ENCODE measurements at places on chromosomes 1 and 21.

DNA sequence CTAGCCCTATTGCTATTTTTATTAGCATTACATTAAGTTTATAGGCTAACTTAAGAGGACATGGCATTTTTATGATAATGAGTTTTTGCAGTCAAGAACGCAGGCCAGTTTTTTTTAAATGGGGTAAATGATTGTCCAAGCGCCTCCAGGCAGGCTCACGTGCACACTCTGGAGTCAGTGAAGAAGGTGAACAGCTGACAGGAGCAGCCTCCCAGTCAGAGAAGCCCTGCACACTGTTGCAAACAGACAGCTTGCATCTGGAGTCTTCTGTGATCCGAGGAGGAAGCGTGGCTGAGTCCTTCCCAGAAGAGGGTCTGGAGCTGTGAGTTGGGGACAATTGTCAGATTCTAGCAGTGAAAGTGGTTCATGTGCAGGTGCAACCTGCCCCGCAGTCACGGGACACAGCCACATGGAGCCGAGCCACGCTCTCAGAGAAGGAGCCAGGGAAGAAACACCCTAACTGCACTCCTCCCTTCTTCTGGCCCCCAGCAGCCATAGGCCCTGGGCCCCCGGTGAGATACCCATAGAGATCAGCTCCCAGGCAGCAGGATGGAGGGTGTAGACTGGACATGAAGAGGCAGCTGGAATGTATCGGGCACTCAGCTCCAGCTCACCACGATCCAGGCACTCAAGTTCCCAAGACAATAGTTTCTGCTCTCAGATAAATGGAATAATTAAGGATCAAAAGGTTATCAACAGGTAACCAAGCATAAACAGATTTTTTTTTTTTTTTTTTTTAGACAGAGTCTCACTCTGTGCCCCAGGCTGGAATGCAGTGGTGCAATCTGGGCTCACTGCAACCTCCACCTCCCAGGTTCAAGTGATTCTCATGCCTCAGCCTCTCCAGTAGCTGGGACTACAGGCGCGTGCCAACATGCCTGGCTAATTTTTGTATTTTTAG is 26.4 kb downstream of the CAPN2 start:
- no peak for DNase-seq

DNA sequence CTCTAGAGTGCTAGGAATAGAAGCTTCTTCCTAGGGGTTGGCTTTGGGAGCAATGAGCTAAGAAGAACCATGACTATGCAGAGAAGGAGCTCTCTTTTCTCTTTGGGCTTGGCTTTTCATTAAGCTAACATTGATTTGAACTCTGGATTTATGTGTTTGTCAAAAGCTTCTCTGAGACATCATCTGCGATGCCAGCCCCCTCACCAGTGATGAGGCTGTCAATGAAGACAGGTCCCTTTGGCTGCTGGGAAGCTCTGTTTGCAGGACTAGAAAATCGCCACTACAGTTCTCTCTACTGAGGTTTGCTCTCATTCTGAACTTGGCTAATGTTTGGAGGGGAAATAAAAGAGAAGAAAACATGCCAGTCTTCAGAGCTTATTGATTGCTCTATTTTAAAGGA is 185.0 kb downstream of the PCP4 start:
- no peak for DNase-seq

- DNase-seq = no peak
Observed at GRCh38 chr21:15669247-15669646, 60.5 kb upstream of the USP25 start.

DNA sequence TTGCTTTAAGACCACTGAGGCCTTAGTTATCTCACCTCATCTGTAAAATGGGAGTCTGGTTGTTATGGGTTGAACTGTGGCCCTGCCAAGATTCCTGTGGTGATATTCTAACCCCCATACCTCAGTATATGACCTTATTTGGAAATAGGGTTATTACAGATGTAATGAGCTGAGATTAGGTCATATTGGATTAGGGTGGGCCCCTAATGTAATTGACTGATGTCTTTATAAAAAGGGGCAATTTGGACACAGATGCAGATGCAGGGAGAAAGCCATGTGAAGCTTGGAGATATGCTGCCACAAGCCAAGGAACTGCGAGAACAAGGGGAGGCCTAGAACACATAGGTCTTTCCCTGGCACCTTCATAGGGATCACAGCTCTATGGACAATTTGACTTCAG is 3.9 kb downstream of the C1orf87 start:
- no peak for DNase-seq

DNA sequence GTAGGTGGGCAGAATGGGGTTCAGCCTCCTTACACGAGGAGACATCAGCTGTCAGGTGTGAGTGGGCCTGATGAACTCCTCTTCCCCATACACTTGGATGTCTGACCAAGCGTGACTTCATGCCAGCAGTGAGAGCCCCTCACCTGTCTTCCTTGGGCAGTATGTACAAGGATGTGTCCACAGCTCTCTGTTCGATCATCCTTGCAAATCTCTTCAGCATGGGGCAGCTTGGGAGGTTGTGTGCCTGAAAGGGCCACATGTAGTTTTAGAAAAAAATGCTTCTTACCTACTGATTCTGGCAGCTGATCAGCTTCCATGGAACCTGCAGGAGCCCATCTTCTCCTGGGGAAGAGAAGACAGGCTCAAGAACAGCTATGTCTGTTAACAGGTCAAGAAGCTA is 18.0 kb downstream of the ACP6 start:
- no peak for DNase-seq

DNA sequence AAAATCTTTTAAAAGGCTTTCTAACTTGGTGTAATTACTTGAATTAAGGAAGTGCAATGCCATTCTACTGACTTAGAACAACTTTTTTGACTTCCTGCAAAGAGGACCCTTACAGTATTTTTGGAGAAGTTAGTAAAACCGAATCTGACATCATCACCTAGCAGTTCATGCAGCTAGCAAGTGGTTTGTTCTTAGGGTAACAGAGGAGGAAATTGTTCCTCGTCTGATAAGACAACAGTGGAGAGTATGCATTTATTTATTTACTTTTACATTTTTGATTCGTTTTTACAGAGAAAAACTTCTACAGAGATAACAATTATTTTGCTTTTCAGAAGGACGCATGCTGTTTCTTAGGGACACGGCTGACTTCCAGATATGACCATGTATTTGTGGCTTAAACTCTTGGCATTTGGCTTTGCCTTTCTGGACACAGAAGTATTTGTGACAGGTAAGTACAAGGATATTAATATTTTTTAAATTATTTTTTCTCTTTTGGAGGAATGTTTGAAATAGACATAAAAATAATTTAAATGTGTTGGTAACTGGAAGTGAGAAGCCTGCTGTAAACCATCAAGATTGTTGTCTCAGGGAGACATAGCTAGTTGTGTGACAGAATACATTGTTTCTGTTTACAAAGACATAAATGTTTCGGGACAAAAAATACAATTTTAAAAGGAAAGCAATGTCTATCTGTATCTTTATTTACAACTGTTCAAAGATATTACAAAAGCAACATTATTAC is at the start of gene PTPRC:
Gene PTPRC, plus strand, starts transcription at position 147 of the 742 bp plus-strand sequence. Its CDS starts 229 bp downstream, at position 376.
- no peak for DNase-seq

DNA sequence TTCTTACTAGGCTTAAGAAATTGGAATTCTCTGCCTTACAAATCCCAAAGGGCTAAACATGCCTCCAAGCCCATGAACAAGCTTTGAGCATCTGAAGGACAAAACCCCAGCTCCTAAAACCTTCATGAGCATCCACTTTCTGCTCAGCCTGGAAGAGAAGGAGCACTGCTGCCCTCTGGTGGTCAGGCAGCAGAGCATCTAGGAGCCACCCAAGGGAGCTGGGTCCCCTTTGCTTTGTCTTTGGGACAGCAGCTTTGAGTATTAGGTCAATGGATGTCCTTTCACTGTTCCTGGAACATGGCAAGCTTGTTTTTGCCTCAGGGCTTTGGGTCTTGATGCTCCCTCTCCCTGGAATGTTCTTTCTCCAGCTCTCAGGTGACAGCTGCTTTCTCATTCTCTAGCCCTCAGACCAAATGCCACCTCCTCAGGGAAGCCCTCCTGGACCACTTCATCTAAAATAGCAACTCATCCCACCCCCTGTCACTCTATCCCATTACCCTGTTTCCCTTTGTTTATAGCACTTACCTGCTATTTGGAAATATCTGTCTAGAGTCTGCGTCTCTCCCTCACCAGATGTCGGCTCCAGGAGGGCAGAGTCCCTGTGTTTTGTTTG is 25.7 kb downstream of the RAB7B start:
- peak; percentile 91 for DNase-seq

- DNase-seq = peak; percentile 79
Observed at GRCh38 chr1:204408074-204408507, 3.5 kb downstream of the PPP1R15B start.

- no peak for DNase-seq
Observed at GRCh38 chr1:226135059-226135651, 51.4 kb downstream of the ACBD3 start.

DNA sequence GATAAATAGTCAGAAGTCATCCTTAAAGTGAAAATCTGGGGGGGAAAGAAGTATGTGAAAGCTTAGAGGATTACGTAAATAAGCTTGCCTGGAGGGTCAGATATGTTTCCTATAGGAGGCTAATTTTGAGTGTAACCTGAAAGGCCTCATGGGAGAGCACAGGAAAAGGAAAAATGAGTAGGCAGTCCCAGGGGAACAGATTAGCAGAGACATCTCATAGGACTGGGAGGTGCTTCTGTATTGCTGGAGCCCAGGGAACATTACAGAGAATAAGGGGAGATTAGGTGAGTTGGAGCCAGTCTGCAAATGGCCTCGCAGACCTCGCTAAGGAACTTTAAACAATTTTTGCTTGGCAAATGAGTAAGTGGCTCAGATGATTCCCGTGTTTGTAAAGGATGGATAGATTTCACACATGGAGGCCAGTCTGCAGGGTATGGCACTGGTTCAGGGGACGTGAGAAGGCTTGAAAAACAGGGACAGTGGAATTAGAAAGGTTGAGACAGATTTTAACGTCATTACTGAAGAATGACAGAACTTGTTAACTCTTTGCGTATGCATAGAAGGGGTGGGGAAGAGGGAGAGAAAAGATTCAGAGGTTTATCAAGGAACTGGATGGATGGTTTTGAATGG is 149.1 kb downstream of the GREM2 start:
- DNase-seq = no peak

DNA sequence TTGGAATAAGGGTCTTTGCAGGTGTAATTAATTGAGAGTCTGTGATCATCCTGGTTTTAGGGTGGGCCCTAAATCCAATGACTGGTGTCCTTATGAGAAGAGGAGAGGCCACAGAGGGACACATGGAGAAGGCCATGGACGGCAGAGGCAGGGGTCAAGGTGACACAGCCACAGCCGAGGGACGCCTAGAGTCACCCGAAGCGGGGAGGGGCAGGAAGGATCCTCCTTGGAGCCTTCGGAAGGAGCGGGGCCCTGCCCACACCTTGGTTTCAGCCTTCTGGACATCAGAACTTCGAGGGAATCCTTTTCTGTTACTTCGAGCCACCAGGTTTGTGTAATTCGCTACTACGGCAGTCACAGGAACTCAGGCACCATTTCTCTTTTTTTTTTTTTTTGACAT is 31.1 kb downstream of the RRP1 start:
- DNase-seq = no peak

DNA sequence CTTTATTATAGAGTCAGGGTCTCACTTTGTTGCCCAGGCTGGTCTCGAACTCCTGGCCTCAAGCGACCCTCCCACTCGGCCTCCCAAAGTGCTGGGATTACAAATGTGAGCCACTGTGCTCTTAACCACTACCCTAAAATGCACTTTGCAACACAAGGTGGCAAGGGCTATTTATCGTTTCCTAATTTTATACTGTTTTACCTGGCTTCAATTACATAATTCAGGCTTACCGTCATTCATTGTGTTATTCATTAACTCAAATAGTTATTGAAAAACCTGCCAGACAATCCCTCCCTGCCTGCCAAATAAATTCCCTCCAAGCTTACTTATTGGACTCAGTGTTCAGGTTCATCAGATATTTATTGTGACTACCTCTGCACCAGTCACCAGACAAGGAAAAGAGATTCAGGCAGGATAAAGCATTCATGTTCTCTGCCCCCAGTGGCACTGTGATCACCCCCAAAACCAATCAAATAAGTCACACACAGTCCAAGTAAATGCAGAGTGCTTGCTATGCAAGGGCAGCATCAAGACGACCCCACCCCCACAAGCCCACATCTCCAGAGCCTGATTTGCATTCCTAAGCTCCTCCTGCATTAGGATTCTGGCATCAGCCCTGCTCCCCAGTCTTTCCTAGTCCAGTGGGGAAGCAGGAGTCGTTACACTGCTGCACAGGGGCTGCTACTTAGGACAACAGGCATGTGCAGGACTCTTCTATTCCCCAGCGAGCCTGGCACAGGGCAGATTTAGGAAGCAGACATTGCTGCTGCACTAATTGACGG is 8.1 kb downstream of the PAQR7 start:
- no peak for DNase-seq

- DNase-seq = peak; percentile 44
Observed at GRCh38 chr1:56645677-56646305, 677 bp downstream of the PRKAA2 start.

GRCh38 chr1:89945852-89946476 is 48.9 kb upstream of the ZNF326 start:
- DNase-seq = peak; percentile 73

DNA sequence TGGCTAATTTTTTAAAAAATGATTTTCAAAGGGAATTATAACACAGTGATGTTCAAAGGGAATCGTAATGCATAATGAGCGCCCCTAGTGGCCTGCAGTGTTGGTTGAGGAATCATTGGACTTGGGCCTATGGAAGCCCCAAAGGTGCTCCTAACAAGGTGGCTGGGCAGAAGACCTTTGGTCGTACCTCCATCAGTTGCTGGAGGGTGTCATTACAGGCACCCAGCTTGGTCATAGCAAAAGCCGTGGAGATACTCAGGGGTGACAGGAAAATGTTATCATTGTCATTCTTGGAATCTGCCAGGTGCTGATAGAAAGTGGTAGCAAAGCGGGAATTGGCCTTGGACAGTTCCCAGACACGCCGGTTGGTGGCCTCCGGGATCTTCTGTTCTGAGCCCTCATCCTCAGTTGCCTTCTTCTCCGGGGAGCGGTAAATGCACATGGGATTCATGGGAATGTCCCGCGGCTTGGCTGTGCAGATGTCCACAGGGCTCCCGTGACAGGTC is 2.7 kb downstream of the SERPINC1 start:
- DNase-seq = peak; percentile 53

DNA sequence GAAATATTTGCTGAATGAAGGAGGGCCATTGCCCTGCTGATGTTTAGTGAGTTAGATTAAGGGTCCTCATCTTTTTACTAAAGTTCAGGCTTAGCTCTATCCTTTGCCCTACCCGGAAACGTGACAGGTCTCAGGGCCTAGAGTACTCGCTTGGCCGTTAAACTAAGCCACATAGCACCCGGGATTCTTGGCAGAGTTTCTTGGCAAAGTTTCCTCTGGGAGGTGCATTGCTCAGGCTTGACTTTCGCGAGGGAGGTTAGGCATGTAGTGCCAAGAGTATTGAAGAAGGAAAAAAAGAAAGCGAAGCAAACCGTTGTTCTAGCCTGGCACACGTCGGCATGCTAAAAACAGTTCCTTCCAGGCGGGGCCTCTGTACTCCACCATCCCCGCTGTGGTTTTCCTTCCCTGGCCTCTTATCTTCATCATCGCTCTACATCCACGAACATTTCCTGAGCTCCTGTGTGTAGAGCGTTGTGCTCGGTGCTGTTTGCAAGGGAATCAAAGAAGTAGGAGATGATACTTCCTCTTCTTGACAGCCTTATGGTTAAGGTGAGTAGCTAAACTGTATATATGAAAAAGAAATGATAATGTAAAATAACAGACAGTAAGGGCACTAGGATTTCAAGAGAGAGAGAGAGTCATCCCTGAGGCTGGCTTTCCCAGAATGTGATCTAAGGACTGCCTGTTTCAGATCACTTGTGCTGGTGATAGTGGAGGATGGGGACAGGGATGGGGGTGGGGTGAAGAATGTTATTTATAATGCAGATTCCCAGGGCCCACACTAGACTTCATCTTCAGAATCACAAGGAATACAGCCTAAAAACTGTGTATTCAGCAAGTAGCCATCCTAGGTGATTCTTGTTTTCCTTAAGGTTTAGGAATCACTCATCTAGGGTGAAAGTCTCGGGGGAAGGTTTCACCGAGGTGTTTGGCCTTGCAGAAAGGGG is 18.8 kb downstream of the RNF220 start:
- peak; percentile 88 for DNase-seq
